ENCODE measurements at places on chromosomes 1 and 21.

DNA sequence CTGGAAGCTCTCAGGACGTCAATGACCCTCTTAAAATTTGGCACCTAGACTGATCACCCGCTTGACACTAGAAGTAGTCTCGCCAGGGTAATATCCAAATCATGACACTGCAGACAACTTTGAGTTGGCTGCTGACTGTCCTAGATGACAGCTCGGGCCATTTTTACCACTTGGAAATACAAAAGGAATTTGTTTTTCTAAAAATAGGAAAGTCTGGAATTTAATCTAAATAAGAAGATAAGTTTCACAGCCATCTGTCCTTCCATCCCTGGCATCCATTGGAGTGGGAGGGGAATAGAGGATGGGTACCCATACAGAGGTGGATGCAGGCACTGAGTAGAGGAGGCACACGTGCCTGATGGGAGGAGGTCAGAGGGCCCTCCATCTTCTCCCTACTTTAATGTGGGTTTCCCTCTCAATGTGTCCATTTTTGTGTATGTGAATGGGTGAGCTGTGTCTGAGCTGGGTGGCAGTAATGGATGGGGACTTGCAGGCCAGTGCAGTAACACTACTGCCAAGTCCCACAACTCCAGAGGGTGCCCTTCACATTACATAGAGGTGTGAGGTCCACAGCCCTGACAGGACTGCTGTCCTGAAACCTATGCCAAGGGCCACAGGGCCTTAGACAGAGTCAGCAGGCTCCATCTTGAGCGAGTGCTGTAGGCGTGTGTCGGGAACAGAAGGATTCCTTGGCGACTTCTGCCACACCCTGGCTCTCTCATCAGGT, 104.8 kb upstream of the IPO9 start:
- no peak for DNase-seq

DNA sequence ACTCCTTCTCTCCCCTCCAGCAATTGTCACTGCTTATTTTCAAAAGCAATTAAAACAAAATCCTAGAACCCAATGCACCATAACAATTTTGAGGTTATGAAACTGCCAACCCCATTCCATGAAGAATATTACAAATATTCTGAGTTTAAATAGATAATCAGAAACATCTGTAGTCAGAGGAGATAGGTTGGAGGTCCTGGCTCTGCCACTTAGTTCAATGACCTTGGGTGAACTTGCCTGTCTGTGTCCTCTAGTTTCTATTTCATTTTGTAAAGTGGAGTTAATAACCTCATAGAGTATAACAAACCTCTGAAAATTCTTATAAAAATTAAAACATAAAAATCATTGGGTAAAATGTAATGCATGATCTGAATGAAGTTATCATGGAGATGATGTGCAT, 164.6 kb downstream of the KCTD3 start:
- DNase-seq: no peak

DNA sequence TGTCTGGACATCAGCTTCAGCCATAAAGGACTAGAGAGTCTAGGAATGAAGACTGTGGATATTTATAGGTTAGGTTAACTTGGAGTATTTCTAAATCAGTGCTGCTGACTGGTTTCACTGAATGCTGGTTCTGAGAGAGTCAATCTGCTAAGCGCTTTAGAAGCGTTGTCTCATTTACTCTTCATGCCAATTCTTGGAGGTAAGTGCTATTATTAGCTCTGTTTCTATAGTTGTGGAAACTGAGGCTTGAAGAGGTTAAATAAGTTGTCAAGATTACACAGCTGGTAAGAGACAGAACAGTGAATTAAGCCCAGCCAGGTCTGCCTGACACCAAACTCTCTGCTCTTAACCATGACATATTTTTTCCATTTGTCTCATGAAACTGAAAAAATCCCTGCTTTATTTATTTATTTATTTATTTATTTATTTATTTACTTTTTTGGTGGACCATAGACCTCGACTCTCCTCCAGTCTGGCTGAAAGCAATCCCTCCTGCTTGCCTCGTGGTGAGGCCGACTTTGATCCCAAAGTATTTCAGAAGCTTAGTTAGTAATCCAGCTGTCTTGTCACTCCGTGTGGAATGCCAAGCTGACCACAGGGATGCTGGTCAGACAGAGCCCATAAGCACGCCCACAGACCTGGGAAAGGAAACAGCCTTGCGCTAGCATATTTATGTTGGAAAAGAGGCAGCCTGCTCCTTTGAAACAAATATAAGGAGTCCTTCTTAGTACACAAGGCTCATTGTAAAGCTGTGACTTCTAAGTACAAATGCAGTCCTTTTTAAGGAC, 16.9 kb downstream of the NTMT2 start:
- no peak for DNase-seq

DNA sequence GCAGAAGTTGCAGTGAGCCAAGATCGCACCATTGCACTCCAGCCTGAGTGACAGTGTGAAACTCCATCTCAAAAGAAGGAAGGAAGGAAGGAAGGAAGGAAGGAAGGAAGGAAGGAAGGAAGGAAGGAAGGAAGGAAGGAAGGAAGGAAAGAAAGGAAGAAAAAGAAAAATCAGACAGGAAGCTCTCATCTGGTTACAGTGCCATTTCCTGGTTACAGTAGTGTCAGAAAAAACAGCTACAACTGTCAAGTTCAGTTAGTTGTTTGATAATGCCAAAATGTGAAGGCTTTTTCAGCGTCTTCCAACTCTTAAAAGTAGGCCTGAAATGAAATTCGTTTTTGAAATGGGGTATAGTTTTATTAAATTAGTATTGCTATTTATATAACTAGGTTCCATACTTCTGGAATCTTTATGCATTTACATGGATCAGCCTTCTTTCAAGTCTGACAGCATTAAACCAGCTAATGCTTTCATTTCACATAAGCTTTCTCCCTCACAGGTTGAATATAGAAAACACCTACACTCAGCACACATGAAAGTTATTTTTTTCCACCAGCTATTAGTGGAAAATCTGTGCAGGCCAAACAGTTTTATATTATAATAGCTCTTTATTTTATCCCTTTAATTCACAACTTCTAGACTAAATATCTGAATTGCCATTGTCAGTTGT, 21.2 kb downstream of the PTPN22 start:
- DNase-seq: no peak

DNA sequence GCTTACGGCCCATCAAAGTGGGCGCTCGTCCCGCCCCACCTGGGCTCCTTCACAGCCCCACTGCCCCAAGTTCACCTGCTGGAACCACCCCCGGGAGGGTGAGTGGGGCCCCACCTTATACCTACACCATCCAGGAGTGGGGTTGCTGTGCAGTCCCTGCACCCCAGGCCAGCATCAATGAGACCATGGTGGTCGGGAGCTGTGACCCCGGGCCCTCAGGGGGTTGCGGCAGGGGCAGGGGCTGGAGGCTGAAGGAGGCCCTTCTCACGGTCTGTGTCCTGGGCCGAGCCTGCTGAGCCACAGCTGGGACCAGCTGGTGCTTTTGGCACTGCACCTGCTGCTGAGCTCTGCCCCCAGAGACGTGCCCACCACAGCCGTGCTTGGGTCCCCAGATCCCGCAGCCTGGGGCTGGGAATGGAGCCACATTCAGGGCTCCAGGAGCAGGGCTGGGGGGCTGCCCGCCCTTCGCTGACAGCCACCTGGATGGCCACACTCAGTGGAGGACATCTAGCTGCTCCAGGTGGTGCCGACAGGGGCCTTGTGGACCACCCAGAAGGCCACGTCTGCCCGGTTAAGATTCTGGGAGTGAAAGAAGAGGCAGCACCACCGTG, 17.4 kb downstream of the ACTRT2 start:
- no peak for DNase-seq

DNA sequence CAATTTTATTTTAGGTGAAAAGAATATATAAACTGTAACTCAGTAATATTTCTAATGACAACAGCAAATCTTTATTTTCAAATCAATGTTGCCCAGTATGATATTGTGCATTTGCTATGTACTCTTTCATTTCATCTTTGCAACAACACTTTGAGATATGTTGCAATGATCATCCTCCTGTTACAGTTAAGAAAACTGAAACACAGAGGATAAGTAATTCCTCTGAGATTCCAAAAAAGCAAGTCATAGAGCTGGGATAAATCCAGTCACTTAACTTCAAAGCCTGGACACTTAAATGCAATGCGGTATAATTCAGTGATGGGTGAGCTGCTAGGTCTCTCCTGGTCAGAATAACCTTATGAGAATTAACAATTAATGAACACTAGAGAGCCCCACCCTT, 48.6 kb upstream of the EXO1 start:
- DNase-seq: no peak

GRCh38 chr1:33055210-33056008, 18.7 kb upstream of the AK2 start:
- DNase-seq: peak; percentile 27

DNA sequence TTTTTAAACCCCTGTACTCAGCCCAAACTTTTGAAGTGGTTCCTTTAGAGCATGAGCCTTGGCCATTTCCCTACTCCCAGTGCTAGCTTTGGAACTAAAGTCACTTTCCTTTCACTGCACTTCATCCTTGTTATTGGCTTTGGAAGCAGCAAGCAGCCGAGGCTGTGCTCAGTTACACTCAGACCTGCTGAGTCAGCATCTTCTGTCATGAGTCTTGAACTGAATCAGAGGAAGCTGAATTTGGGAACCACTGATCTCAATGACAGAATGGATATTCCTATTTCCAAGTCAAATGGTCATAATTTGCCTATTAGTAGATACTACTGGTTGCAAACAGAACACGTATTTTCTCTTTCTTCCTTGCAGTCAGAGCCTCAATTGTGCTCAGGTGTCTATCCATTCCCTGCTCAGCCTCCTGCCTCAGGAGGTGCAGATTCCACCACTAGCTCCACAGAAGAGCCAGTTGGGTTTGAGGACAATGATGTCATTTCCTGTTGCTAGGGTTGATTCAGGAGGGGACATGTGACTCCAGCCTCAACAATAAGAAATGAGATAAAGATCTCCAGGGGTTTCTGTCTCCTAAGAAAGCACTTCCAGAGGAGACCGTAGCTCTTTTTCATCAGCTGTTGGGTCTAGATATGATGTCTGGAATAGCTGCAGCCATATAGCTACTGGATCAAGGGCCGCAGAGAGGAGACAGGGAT, 44.9 kb upstream of the NTPCR start:
- DNase-seq: no peak

- no peak for DNase-seq
These were observed 16.0 kb upstream of the EPS15 start for GRCh38 chr1:51535006-51535592.

- DNase-seq: no peak
These were observed 56.1 kb downstream of the EYA3 start for GRCh38 chr1:28032281-28032680.

DNA sequence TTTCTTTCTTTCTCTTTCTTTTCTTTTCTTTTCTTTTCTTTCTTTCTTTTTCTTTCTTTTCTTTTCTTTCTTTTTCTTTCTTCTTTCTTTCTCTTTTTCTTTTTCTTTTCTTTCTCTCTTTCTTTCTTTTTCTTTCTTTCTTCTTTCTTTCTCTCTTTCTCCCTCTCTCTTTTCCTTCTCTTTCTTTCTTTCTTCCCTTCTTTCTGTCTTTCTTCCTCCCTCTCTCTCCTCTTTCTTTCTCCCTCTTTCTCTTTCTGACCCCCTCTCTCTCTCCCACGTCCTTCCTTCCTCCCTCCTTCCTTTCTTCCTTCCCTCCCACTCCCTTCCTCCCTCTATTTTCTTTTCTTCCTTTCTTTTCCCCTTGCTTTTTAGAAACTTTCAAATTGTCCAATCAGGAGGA, 333.6 kb downstream of the PAPPA2 start:
- no peak for DNase-seq

GRCh38 chr1:15218287-15219279, 28.4 kb upstream of the FHAD1 start:
- DNase-seq: no peak

GRCh38 chr21:15729674-15730483, at the start of gene USP25:
USP25 (plus strand) TSS chr21:15729982; CDS start chr21:15730394, 412 bp downstream.
- peak; percentile 59 for DNase-seq

DNA sequence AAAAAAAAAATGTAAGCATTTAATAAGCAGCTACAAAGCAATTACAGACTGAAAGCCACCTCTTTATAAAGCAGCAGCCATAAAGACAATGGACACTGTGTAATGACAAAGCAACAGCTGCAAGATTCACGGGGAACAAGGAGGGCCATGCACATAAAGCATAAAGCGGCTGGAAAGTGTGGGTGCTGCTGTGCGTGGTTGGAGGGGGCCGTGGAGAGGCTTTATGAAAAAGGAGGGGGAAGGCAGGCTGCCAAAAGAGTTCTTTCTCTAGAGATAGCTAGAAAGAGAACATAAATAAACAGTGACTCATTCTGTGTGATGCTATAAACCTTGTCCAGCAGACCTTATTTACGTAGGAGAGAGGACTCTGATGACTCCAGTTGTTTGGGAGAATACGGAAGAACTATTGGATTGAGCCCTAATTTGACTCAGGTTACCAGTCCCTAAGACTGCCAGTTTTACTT, 49.3 kb downstream of the ADAMTS1 start:
- no peak for DNase-seq

DNA sequence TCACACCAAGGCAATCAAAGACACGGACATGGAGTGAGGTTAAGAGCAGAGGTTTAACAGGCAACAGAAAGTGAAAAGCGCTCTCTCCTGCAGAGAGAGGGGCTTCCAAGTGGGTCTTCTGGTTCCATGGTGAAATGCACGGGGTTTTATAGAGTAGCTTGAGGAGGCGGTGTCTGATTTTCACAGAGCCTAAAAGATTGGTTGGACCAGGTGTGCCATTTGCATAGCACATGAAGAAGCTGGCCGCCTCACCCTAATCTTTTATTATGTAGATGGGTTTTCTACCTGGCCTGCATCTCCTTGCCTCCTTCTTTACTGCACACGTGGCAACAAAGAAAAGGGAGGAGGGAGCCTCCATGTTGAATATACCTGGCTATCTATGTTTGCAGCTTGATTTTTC, 197.3 kb downstream of the RYR2 start:
- DNase-seq: no peak

DNA sequence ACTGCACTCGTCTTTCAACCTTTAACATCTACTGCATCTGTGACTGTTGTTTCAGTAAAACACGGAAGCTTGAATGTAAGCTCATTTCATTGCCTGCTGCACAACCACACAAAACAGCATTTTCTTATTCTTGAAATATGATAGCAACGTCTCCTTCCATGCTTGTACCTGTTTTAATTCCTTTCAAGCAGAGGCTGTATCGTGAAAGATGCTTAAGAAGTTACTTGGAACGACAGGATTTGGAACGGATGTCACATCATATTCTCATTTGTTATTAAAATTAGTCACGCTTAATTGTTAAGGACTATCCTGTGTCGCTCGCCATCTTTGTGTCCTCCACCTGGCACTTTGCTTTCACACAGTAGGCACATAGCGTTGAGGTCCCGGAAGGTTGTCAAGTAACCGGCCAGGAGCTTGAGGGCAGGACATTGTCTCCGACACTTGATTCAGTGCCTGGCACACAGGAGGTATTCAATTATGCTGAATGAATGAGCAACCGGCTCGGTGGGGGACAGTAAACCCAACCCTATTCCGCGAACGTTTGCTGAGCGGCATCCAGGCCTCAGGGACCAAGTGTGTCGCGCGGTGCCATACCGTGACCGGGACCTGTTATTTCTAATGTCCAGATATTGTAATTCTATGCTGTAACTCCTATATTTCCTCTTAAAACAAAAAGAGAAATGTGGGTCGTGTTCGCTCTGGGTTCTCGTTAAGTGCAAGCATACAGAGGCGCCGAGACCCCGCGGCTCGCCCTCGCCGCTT, 499 bp upstream of the SH3GLB1 start:
- peak; percentile 79 for DNase-seq
